Suppressor macrophage treated with lipopolysaccharide for 4 hours (primary cell): ENCODE measurements at places on chromosomes 13 and 19.
A peak's percentile ranks its signal among the peaks of the same experiment; 100 is the strongest.

- DNase-seq = no peak
Measured at GRCh38 chr19:46896076-46896794, 35.4 kb downstream of the ARHGAP35 start.

- DNase-seq = peak; percentile 46
Measured at GRCh38 chr13:95239283-95239682, 62.0 kb downstream of the ABCC4 start.

GRCh38 chr13:66675620-66676019 lies 554.5 kb downstream of the PCDH9 start:
- no peak for DNase-seq

- DNase-seq = no peak
Measured at GRCh38 chr13:19910336-19911072, 47.1 kb upstream of the ZMYM5 start.

- DNase-seq = peak; percentile 58
Measured at GRCh38 chr19:56162258-56162657, 13.6 kb upstream of the GALP start.

DNA sequence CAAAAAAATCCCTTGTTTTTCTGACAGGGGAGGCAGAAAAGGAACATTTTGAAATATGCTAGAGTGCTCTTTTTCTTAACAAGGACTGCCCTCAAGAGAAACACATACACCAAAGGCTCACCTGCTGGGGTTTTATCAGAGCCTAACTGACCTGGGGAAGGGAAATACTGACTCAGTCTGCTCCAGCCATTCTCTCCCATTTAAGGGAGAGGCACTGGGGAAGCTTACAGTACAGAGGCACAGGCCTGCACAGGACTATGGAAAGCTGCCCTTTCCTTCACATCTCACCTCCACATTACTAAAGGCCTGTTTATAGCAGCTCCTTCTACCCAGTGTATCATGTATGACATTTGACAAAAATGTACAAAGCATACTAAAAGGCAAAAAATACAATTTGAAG lies 30.3 kb downstream of the TNFRSF19 start:
- DNase-seq = no peak

DNA sequence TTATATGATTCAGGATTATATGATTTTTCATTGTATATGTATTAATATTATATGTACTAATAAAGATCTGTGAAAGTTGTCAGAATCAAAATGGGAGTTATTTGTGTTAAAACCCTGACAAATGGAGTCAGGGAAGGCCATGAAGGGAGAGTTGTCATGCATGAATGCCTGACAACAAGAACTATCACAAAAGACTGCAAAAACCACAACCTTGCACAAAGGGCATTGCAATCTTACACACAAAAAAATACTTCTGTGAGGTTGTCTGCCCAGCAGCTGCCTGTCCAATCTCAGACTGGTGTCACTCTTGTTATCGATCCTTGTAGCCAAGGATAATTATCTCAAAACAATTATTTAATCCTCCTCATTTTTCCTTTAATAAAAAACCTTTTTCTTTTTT lies 21.2 kb upstream of the RBM26 start:
- DNase-seq = no peak

GRCh38 chr19:49425922-49426592 lies 869 bp downstream of the GFY start:
- no peak for DNase-seq

GRCh38 chr19:44055870-44056269 lies 4.0 kb downstream of the ZNF223 start:
- no peak for DNase-seq

GRCh38 chr19:51422053-51422448 lies 4.6 kb upstream of the SIGLEC10 start:
- peak; percentile 96 for DNase-seq

GRCh38 chr19:50711196-50711595 lies 8.4 kb downstream of the SHANK1 start:
- DNase-seq = no peak

DNA sequence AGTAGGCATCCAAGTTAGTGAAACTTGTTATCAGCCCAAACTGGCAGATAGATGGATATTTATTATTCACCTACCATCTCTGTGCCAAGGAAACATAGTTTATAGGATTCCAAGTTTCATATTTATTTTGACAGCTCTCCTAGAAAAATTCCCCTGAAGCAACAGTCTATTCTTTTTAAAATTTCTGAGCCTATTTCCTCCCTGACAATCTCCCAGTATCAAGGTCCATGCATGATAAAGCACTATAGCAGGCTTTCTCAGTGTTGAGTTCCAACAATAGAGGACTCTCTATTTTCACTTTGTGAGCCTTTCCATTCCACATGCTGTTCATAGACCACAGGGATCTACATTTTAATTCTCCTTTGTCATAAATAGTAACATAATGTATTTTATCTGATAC lies 312.6 kb downstream of the SLITRK6 start:
- no peak for DNase-seq

- no peak for DNase-seq
Measured at GRCh38 chr13:94620286-94620896, 18.7 kb downstream of the GPR180 start.

GRCh38 chr19:40921005-40921897 lies 39.2 kb upstream of the CYP2A7 start:
- no peak for DNase-seq

GRCh38 chr13:51326777-51327176 lies 12.7 kb upstream of the SERPINE3 start:
- DNase-seq = peak; percentile 11

GRCh38 chr19:8079988-8080387 lies 27.4 kb downstream of the CCL25 start:
- DNase-seq = no peak

DNA sequence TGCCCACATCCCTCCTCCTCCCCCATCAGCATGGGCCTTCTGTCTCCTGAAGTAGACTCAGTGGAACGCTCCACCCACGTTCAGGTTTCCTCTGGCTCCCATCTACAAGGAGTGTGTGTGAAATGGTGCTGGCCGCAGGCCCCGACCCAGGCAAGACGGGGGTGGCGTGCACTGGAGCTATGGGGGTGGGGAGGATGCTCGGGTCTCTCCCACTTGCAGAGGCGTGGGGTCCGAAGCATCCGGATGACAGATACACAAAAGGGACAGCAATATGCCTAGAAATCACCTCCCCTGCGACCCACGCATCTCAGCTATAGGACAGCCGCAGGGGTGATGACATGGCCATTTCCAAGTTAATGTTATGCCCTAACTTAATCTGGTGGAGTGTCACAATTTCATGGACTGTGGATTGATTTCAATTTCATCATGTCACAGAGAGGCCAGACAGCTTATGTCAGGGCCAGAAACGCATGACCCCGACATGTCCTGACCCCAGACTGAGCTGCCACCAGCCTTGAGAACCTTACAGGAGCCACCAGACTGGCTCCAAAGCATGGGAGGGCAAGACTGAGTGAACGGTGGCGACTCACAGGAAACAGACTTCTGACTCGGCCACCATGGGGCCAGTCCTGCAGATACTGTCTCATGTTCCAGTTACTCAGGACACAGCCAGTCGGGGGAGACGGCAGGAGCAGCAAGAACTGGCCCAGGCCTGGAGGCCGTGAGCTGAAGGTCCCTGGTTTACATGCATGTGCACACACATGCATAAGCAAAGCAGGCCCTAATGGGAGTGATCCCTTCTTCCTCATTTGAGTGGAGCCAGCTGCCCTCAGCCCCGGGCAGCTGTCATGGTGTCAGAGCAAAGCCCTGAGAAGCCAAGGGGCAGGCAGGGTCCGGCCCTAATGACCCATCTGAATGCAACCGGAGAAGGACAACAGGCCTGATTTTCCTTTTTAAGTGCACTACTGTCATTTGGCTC lies 82.2 kb downstream of the SLC7A1 start:
- peak; percentile 19 for DNase-seq

- DNase-seq = no peak
Measured at GRCh38 chr13:97313551-97314260, 91.6 kb downstream of the MBNL2 start.

DNA sequence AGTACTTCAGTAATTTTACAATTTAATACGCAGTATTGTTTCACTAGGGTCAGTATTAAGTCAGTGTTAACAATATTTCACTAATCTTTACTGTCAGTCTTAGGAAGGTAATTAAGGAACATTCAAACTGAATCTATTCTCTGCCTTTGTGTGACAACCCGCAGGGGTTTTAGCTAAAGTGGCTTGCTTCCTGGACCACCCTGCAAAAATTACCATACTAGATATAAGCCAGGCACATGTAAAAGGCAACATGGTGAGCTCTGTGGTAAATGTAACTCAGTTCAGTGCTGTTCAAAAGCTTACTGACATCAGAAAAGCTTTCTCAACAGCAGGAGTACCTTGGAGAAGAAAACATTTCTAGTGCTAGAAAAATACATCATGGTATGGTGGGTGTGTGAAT lies 116.7 kb downstream of the FREM2 start:
- no peak for DNase-seq

DNA sequence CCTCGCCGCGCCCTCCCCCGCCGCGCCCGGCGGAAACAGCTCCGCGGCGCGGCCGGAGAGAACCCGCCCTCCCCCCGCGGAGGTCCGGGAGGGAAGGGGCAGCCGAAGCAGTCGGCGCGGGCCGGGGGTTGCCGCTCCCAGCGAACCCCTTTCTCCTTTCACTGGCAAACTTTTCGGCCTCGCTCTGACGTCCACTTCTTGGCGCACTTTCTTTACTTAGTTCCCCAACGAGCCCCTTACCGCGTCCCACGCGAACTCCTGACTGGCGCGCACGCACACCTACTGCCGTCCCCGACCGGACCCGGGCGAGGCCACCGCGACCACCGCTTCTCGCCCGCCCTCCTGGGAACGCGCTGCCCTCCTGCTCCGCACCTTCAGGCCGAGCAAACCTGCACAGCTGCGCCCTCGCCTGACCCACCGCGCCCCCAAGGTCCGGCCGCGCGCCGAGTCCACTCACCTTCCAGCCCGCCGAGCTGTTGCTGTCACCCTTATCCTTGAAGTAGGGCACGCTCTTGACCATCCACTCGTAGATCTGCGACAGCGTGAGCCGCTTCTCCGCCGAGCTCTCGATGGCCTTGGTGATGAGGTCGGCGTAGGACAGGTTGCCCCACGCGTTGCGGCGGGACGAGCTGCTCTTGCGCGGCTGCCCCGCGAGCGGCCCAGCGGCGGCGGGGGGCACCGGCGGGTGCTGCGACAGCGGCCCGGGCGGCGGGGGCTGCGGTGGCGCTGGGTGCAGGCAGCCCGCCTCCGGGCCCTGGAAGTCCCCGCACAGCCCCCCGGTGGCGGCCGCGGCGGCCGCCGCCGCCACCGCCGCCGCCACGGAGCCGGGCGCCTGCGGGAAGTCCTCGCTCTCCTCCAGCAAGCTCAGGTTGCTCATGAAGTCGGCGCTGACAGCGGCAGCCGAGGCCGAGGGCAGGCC lies 1.1 kb downstream of the FOXO1 start:
- DNase-seq = peak; percentile 35

GRCh38 chr13:105345131-105345530 lies 1190.3 kb downstream of the EFNB2 start:
- no peak for DNase-seq

GRCh38 chr19:548886-549830 lies 5.3 kb downstream of the GZMM start:
- DNase-seq = no peak

DNA sequence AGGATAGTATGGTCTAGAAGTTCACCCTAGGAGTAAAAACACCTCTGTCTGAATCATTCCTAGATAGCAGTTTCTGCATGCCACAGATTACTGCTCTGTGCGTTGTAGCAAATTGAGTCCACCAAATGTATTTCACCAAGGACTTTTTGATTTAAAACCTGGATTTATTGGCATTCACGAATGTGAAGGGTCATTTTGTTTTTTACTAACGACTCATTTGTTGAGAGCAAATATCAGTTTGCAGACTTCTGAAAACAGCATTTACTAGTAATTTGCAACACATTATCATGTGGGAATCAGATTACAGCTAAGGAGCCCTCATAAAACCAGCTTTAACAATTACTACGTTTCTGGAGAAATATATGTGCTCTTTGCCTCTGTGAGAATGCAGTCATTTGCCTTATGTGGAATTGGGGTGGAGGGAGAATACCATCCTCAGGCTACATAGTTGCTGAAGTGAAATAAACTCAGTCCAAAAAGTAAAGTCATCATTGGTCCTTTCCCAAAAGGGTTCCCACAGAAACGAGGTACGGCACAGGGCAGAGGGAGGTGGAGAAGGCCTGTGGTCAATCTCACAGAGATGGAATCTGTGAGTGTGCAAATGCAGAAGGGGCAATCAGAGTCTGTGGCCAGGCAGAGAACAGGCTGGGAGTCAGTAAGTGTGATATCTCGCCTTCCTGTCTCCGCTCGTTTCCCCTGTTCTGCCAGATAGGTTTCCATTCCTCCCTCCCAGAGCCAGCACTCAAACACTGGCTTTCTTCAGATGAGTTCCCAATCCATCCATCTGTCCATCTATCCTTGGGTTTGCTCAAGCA lies 63.1 kb downstream of the DLEU7 start:
- DNase-seq = no peak

DNA sequence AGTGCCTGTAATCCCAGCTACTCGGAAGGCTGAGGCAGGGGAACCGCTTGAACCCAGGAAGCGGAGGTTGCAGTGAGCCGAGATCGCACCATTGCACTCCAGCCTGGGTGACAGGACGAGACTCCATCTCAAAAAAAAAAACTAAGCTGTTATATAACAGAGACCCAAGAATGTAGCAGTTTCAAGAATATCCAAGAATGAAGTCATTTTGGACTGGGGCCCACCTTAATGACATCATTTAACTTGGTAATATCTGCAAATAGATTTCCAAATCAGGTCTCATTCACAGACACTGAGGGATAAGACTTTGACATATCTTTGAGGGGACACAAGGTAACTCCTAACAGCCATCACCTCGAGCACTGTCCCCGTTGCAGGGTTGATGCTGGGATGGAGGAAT lies 36.5 kb upstream of the MRI1 start:
- DNase-seq = no peak

DNA sequence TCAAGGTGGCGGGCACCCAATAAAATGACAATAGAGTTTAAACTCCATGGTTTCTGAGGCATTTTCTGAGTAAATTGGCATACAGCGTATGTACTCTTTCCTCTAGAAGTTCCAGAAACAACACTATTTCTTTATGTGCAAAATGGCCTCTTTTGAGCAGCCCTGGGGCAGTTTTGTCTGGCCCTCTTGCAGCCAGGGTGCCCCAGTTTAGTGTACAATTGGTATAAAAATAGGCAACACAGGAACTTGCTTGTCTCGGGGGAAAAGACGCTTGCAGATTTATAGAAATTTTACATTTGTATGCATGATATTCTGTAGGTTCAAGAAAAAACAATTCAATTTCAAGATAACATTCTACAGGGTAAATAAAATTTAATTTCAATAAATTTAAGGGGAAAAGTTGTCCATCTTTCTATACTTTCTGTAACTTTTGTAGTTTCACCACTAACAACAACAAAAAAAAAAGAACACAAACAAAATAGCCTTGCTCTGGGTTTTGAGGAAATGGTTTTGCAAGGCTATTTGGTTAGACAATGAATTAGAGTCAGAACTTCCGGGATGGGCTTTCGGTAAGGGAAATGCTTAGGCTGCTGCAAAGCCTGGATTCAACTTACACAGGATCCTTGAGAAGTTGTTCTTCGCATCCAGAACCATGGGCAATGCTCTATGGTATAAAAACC lies 45.3 kb downstream of the LRCH1 start:
- peak; percentile 78 for DNase-seq

DNA sequence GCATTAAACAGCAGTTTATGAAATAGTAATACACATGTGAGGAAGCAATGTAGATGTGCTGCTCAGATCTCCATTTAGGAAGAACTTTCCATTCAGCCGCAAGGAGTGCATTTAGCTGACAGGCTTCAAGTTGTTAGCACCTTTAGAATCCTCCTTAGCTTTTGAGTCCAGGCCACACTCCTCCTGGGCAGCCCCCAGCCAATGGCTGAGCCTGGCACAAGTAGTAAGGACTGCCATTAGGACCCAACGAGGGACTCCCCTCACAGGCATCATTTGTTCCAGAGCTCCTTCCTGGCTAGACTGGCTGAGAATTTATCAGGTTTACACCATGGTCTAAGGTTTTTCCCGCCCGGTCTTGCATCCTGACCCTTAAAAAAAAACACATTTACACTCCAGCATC lies 201.4 kb downstream of the DIAPH3 start:
- no peak for DNase-seq
